Progenitor cell of endocrine pancreas (in vitro differentiated cells): ENCODE measurements at places on chromosomes 3 and 15.

GRCh38 chr3:147417551-147418295 is 8.6 kb downstream of the ZIC1 start:
- peaks cover 98% of the 10 kb centered on the region for H3K27me3 ChIP-seq
- no peak for DNase-seq
- no peak overlapping the region for H3K27ac ChIP-seq
- H3K4me3 ChIP-seq: no peak overlapping the region

- no peaks in the 10 kb centered on the region for H3K27me3 ChIP-seq
- no peak overlapping the region for H3K4me3 ChIP-seq
- DNase-seq: no peak
- H3K4me1 ChIP-seq: no peaks in the 10 kb centered on the region
Observed at GRCh38 chr15:54026258-54026657, 48.0 kb downstream of the UNC13C start.

DNA sequence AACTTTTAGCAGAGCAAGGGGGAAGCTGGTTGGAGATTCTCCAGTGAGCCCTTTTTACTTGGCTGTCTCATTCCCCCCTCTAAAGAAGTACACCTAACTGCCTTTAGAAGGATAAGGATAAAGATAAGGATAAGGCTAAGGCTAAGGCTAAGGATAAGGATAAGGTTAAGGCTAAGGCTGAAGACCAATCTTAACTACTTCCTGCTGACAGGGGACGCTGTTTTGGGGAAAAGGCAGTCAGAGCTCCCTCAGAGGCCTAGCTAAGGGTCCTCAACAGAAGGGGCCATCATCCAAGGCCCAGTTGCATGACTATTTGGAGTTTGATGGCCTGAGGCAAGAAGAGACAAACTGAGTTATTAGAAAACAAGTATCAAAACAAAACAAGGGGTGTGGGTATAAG is 94.3 kb upstream of the ARPP21 start:
- no peaks in the 10 kb centered on the region for H3K27me3 ChIP-seq
- no peak overlapping the region for H3K4me3 ChIP-seq
- no peaks in the 10 kb centered on the region for H3K4me1 ChIP-seq
- no peak overlapping the region for H3K27ac ChIP-seq

DNA sequence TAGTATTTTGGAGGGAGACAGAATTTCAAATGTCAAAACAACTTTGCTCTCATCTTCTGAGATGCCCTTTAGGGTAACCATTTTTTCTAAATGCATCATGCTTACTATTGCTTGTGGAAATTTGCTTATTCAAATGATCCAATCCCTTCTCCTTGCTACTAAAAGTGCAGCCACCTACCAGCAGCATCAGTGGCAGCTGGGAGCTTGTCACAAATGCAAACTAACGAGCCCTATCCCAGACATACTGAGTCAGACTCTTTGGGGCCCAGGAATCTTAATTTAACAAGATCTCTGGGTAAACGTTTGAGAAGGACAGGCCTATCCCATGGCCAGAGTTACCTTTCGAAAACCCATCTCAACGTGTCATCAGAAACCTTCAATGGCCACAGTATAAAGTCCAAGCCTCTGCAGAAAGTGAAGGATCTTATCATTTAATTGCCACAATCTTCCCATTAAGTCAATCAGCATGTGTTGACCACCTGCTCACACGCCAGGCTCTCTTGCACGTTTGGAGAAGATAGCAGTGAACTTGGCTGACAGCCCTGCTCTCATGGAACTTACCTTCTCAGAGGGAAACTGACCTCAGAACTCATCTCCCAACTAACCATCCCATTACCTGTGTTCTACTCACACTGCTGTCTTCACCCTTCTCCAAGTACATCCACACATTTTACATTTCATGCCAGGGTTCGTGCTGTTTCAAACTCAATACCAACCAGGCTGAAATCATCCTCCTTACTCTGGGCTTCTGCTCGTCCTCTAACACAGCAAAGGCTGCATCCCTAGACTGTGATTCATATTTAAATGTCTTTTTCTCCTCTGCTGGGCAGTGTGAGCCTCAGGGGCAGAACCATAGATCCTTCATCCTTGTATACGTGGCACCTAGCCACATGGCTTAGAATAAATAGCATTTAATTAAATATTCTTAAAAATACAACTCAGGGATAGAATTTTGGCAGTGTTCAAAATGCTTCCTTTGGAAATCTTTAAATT is 24.8 kb upstream of the VGLL4 start:
- peak overlapping the region; percentile 10 for H3K27ac ChIP-seq
- no peaks in the 10 kb centered on the region for H3K27me3 ChIP-seq
- H3K36me3 ChIP-seq: peaks cover 2% of the 10 kb centered on the region
- H3K4me3 ChIP-seq: no peak overlapping the region

GRCh38 chr15:87939848-87940457 is 316.6 kb downstream of the NTRK3 start:
- no peaks in the 10 kb centered on the region for H3K36me3 ChIP-seq
- H3K4me1 ChIP-seq: peaks cover 7% of the 10 kb centered on the region
- no peak overlapping the region for H3K27ac ChIP-seq
- no peak for DNase-seq

GRCh38 chr3:101829874-101830273 is 19.4 kb upstream of the NFKBIZ start:
- no peak overlapping the region for H3K4me3 ChIP-seq
- peaks cover 6% of the 10 kb centered on the region for H3K27me3 ChIP-seq
- no peaks in the 10 kb centered on the region for H3K36me3 ChIP-seq
- H3K27ac ChIP-seq: no peak overlapping the region

DNA sequence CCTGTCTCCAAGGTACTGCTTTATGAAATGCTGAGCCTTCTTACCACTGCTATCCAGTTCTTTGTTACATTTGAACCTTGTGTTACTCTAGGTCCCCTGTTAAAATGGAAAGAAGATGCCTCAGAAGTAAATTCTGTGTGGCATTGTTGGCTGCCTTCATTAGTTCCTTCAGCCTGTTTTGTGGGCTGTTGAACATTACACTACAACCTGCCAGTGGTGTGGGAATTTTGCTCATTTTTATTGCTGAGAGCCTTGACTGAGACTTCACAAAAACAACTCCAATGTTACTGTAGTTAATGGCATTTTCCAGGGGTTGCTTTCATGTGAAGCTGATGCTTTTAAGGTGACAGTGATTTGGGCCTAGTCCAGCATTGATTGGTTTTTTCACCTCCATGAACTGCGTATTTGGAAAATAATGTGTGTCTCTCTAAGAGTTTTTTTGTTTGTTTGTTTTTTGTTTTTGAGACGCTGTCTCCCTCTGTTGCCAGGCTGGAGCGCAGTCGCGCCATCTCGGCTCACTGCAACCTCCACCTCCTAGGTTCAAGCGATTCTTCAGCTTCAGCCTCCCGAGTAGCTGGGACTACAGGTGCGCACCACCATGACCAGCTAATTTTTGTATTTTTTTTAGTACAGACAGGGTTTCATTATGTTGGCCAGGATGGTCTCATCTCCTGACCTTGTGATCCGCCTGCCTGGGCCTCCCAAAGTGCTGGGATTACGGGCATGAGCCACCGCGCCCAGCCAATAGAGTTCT is 4.3 kb downstream of the MAPK6 start:
- no peak for DNase-seq
- H3K36me3 ChIP-seq: peaks cover 4% of the 10 kb centered on the region
- H3K27me3 ChIP-seq: no peaks in the 10 kb centered on the region
- H3K4me3 ChIP-seq: peak overlapping the region; percentile 29
- H3K27ac ChIP-seq: peak overlapping the region; percentile 84

- no peaks in the 10 kb centered on the region for H3K27me3 ChIP-seq
- H3K4me3 ChIP-seq: no peak overlapping the region
- DNase-seq: no peak
Observed at GRCh38 chr3:190746986-190747385, 115.5 kb downstream of the GMNC start.

- H3K27me3 ChIP-seq: peaks cover 22% of the 10 kb centered on the region
- H3K4me3 ChIP-seq: no peak overlapping the region
- no peaks in the 10 kb centered on the region for H3K4me1 ChIP-seq
- no peak overlapping the region for H3K27ac ChIP-seq
- no peak for DNase-seq
Observed at GRCh38 chr3:45330510-45331295, 57.7 kb upstream of the LARS2 start.

GRCh38 chr15:83698294-83698693 is 44.4 kb downstream of the ADAMTSL3 start:
- peaks cover 2% of the 10 kb centered on the region for H3K4me1 ChIP-seq
- H3K27me3 ChIP-seq: no peaks in the 10 kb centered on the region
- no peak overlapping the region for H3K4me3 ChIP-seq
- H3K36me3 ChIP-seq: no peaks in the 10 kb centered on the region
- no peak overlapping the region for H3K27ac ChIP-seq

- DNase-seq: no peak
- H3K27me3 ChIP-seq: no peaks in the 10 kb centered on the region
- H3K36me3 ChIP-seq: no peaks in the 10 kb centered on the region
- no peak overlapping the region for H3K4me3 ChIP-seq
Observed at GRCh38 chr3:140767566-140767965, 89.7 kb downstream of the TRIM42 start.

DNA sequence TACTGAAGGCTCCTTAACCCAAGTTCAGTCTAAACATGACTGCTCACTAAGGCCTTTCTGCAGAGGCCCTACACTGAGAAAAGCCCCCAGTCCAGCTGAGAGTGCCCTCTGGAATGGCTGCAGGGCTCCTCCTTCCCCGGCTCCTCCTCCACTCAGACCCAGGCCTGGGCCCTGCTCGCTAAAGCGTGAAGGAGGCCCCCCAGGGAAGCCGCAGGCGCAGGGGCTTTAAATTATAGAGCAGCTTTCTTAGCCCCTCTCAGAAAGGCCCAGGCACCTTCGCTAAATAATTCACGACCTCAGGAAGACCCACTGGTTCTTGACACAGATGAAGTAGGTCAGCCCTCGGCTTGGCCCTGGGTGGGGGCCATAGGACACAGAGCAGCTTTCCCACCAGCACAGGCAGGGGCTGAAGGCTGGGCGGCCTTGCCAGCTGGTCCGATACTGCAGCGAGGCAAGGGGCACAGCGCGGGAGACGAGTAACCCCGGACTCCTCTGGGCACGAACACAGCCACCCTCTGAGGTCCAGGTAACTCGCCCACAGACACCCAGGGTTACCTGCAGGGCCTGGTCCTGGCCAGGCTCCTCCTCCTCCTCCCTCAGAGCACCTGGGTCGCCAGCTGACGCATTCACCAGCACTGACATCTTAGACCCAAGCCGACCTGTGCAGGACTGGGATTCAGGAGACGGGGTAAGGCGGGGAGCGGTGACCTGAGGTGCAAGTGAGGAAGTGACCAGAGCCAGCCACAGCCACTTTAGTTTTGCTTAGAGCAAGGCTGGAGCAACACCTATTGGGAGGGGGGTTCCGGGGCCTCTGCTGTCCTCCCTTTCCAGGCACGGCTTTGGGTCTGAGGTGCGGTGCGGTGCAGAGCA is 36.9 kb downstream of the RBPMS2 start:
- H3K4me1 ChIP-seq: no peaks in the 10 kb centered on the region
- DNase-seq: no peak
- peaks cover 1% of the 10 kb centered on the region for H3K36me3 ChIP-seq
- no peak overlapping the region for H3K27ac ChIP-seq

GRCh38 chr3:42735019-42735418 is 32.4 kb upstream of the HHATL start:
- H3K4me3 ChIP-seq: no peak overlapping the region
- peaks cover 9% of the 10 kb centered on the region for H3K4me1 ChIP-seq
- H3K27me3 ChIP-seq: no peaks in the 10 kb centered on the region

GRCh38 chr15:67805008-67805665 is 20.2 kb upstream of the SKOR1 start:
- peaks cover 3% of the 10 kb centered on the region for H3K36me3 ChIP-seq
- no peak overlapping the region for H3K4me3 ChIP-seq
- no peak overlapping the region for H3K27ac ChIP-seq
- DNase-seq: no peak
- H3K27me3 ChIP-seq: no peaks in the 10 kb centered on the region

GRCh38 chr3:149507491-149508324 is 33.2 kb downstream of the TM4SF4 start:
- no peak overlapping the region for H3K4me3 ChIP-seq
- H3K27me3 ChIP-seq: no peaks in the 10 kb centered on the region
- no peak for DNase-seq

- H3K36me3 ChIP-seq: no peaks in the 10 kb centered on the region
- H3K27me3 ChIP-seq: no peaks in the 10 kb centered on the region
- H3K4me3 ChIP-seq: no peak overlapping the region
- H3K27ac ChIP-seq: no peak overlapping the region
Observed at GRCh38 chr3:111568911-111569310, 26.2 kb downstream of the ZBED2 start.

- DNase-seq: no peak
- H3K4me3 ChIP-seq: no peak overlapping the region
- H3K4me1 ChIP-seq: peaks cover 3% of the 10 kb centered on the region
Observed at GRCh38 chr15:31035610-31036009, 44.2 kb upstream of the MTMR10 start.

DNA sequence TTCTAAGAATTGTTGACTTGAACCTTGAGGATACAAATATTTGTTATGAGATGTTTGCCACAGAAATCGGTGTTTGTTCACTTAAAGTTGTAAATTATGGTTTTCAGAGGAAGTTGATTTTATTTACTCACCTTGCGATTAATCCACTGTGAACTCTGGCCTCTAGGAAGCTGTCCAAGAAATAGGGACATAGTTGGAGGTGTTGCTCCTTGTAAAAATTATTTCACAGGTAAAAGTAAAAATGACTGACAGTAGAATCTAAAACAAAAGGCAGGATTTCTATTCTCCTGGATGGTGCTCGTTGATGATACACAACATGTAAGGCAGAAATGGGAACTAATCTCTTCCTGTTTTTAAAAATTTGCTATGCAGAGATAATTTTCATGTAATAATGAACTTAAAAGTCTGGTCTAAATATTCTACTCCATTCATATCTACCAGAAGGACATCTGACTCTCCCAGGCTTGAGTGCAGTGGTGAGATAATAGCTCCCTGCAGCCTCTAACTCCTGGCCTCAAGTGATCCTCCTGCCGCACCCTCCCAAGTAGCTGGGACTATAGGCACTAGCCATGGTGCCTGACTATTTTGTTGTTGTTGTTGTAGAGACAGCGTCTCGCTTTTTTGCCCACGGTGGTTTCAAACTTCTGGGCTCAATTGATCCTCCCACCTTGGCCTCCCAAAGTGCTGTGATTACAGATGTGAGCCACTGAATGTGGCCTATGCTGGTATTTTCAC is 17.1 kb upstream of the LZTFL1 start:
- H3K27ac ChIP-seq: no peak overlapping the region
- peaks cover 6% of the 10 kb centered on the region for H3K4me1 ChIP-seq
- no peak for DNase-seq
- no peak overlapping the region for H3K4me3 ChIP-seq

- H3K36me3 ChIP-seq: peaks cover 1% of the 10 kb centered on the region
- no peaks in the 10 kb centered on the region for H3K27me3 ChIP-seq
- no peak overlapping the region for H3K27ac ChIP-seq
- no peak overlapping the region for H3K4me3 ChIP-seq
- peaks cover 14% of the 10 kb centered on the region for H3K4me1 ChIP-seq
Observed at GRCh38 chr3:63588895-63589294, 63.6 kb upstream of the SNTN start.

- H3K36me3 ChIP-seq: no peaks in the 10 kb centered on the region
- no peak overlapping the region for H3K4me3 ChIP-seq
- no peak for DNase-seq
- peaks cover 14% of the 10 kb centered on the region for H3K27me3 ChIP-seq
- peaks cover 6% of the 10 kb centered on the region for H3K4me1 ChIP-seq
Observed at GRCh38 chr3:181330821-181331563, 341.5 kb upstream of the DNAJC19 start.

GRCh38 chr3:122533931-122534334 is 19.2 kb upstream of the KPNA1 start:
- H3K27ac ChIP-seq: no peak overlapping the region
- peaks cover 5% of the 10 kb centered on the region for H3K36me3 ChIP-seq
- no peak overlapping the region for H3K4me3 ChIP-seq
- H3K4me1 ChIP-seq: no peaks in the 10 kb centered on the region
- H3K27me3 ChIP-seq: no peaks in the 10 kb centered on the region

GRCh38 chr15:74460298-74460697 is 662 bp downstream of the UBL7 start:
- peak overlapping the region; percentile 95 for H3K4me3 ChIP-seq
- DNase-seq: no peak
- peaks cover 17% of the 10 kb centered on the region for H3K4me1 ChIP-seq
- H3K27ac ChIP-seq: peak overlapping the region; percentile 98
